Fibroblast of skin of left biceps (primary cell): ENCODE measurements at places on chromosomes 6 and 20.

DNA sequence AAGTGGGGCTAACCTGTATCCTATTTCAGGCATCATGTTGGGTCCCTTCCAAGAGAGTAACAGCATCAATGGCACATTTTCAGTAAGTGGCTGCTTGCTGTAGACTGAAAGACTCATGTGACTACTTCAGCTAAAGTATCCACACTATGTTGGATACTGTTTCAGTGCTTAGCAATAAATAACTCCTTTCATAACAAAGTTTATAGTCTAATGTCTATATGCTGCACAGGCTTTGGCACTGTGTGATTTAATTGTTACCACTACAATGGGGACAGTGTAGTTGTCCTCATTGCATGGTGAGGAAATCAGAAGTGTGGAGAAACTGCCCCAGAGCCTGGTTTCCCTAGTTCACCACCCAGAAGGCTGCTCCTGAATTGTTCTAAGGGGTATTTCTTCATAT, 318.0 kb upstream of the PTCHD4 start:
- no peak for DNase-seq

- DNase-seq = no peak
Measured at GRCh38 chr6:137700161-137700560, 166.9 kb upstream of the TNFAIP3 start.

DNA sequence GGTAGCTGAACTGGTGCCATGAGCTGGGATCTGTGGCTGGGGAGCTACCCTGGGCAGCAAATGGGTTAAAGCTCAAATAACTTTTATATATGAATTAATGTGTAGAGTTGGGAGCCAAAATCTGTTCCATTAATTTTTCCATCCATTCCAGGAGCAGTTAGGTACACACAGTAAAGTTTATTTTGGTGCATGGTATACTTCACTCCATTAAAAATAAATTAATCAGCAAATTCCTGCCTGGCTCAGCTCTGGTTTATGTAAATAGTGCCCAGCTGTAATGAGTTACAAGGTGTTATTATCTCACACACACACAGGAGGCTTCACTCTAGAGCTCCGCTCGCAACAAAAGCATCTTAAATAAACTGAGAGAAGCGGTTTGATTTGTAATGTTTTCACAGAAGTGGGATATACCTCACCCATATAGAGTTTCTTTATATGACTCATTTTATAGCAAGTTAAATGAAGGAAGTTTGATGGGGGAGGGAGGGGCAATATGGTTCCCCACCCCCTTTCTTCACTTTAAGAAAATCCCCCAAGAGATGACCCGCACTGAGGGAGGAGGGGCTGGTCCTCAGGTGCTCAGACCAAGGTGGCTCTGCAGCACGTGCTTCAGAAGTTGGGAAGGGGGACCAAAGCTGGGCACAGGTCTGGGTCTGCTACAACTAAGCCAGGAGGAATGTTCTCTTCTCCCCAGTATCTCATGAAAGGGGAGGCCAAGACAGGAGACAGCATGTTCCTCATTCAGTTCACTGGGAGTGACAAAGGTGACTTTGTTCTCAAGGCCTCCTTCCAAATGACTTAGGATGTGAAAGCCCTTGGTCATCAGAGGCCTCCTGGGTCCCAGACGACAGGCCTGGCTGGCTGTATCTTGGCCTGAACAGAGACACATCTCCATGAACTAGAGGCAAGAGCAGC, 10.5 kb upstream of the FAM83C start:
- DNase-seq = no peak

DNA sequence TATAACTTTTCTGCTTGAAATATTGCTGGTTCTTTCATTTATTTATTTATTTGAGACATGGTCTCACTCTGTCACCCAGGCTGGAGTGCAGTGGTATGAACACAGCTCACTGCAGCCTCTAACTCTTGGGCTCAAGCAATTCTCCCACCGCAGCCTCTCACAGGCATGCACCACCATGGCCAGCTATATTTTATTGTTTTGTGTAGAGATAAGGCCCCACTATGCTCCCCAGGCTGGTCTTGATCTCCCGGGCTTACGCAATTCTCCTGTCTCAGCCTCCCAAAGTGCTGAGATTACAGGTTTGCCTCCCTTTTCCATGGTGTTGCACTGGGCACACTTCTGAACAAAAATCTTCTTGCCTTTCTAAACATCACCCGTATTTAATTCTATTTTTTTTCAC, 39.1 kb upstream of the RNGTT start:
- DNase-seq = no peak

- no peak for DNase-seq
Measured at GRCh38 chr6:6916598-6916997, 191.2 kb upstream of the RREB1 start.

- no peak for DNase-seq
Measured at GRCh38 chr6:138025528-138025978, 81.7 kb downstream of the PERP start.

- DNase-seq = no peak
Measured at GRCh38 chr20:47063407-47063806, 168.8 kb downstream of the EYA2 start.

DNA sequence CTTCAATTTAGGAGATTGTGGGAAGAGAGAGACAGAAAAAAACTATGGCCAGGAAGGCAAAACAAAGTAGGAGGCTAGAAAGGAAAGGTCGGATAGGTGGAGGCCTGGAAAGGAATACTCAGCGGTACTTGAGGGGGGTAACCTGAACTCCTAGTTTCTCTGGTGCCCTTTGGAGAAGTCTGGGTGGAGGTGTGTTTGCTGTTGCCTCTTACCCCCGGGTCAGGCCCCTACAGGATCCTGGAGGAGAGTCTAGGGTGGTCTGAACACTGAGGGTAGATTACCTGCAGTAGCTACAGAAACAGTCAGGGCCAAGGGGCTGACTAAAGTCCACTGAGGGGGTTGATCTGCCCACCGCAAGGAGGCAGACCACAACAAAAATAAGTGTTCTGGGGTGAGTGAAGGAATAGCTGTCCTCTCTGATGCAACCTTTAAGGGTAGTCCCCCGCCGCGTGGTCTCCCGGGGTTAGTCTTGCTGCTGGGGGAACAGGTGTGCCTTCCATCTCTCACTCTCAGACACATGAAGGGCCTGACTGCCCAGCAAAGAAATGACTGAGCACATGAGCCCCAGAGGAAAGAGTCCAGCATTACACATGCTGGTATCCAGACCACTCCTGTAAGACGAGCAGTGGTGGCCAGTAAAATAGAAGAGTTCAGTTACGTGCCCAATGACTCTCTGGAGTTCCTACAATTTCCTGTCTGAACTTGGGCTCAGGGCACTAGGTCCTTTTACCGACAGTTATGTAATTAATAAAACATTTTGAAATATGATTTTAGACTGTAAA, 59.5 kb downstream of the MTHFD1L start:
- no peak for DNase-seq

- no peak for DNase-seq
Measured at GRCh38 chr6:164178679-164179332, 764.3 kb downstream of the QKI start.

DNA sequence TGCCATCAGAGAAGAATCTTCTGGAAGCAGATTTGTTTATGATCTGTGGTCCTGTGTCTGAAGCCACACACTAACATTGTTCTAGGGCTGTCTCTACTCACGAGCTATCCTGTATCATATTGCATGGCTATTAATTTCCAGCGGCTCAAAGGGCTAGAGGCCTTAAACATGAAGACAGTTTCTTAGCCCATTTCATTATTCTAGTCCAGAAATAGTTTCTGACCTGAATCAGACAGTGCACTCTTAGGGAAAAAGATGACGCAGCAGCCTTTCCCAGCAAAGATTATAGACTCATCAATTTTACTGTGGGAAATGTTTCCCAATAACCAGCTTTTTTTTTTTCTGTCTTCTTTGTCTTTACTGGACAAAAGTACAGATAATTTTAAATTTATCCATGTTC, 105.3 kb upstream of the SUPT3H start:
- peak; percentile 93 for DNase-seq

DNA sequence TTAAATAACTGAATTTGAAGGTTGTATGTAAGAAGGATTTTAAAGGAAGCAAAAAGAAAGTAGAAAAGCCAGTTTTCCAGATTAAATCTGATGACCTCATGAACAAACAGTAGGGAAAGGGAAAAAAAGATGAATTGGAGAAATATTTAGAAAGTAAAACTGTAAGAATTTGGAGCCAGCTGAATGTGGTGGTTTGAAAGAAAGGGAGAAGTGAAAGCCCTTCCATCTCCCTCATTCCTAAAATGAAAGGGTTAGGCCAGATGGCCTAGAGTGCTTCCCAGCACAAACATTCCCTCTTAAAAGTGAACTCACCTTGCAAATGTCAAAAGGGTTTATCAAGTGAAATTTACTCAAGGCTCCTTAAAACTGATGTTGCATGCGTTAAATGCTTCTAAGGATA, 139.3 kb upstream of the COL21A1 start:
- DNase-seq = no peak

- DNase-seq = no peak
Measured at GRCh38 chr6:68654134-68654533, 19.1 kb downstream of the ADGRB3 start.

GRCh38 chr6:7219310-7219709, 93.7 kb downstream of the SSR1 start:
- no peak for DNase-seq

DNA sequence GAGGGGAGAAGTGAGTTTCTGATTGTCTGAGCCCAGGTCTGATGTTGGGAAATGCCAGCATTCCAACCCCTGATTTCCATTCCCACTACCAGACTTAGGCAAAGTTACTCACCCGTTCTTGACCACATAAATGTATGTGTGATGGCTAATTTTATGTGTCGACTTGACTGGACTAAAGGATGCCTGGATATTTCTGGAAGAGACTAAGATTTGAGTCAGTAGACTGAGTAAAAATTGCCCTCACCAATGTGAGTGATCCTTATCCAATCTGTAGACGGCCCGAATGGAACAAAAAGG, 95.8 kb upstream of the TAB2 start:
- no peak for DNase-seq

DNA sequence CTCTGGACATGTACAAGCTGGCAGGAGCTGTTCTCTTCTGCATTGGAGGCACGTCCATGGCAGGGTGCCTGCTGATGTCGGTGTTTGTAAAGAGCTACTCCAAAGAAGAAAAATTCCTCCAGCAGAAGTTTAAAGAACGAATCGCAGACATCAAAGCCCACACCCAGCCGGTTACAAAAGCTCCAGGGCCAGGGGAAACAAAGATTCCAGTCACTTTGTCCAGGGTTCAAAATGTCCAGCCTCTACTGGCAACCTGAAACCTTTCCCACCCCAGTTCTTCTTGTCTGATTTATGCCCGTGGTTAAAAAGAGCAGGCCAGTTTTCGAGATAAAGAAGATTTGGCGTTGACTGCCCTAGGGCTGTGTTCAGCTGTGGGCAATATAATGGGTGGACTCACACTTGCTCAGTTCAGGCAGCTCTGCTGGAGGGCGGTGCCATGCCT, 19.7 kb downstream of the NRSN1 start:
- DNase-seq = no peak

GRCh38 chr6:139030228-139030963, 1.9 kb downstream of the ABRACL start:
- no peak for DNase-seq

DNA sequence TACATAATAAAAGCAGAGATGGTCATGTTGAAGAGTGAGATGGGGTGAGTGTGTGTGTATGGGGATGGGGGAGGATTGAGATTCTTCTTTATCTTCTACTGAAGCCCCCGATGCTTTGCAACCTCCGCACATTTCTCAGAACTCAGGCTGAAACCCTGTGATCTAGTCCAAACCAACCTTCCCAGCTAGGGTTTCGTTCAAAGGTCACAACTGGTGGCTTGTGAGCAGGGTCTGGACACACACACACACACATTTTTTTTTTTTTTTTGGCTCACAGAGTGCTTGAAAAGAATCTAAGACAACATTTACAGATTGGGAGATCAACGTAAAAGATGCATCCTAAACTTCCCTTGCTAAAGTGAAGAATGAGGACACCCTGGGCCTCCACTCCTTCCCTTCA, 225.0 kb upstream of the AGPAT4 start:
- DNase-seq = no peak

GRCh38 chr20:25454153-25454900, 46.9 kb downstream of the GINS1 start:
- no peak for DNase-seq

DNA sequence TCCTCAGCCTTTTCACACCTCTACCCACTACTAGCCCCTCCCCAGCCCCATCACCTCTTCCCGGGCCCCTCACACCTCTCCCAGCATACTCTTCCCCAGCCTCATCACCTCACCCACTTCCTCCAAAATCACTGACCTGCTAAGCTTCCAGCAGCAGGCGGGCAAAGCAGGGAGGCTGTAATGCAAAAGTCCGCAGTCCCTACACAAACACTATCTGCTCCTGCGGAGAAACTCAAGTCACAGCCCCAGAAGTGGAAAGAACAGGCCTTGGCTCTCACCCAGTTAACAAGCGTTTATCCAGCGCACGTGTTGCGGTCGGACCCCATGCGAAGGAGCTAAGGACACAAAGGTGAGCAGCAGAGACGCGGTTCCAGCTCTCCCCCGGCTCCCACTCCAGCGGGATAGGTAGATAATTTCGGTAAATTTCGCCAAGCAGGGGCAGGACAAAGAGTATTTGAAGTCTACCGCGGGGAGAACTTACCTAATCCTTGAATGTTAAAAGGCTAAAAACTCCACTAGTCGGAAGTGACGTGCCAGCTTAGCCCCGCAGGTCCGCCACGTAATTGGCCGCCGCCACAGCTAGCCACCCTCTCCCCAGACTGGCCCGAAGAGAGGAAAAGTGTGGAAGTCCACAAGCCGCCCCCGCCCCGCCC, 728 bp upstream of the TRIM39 start:
- DNase-seq = peak; percentile 5

DNA sequence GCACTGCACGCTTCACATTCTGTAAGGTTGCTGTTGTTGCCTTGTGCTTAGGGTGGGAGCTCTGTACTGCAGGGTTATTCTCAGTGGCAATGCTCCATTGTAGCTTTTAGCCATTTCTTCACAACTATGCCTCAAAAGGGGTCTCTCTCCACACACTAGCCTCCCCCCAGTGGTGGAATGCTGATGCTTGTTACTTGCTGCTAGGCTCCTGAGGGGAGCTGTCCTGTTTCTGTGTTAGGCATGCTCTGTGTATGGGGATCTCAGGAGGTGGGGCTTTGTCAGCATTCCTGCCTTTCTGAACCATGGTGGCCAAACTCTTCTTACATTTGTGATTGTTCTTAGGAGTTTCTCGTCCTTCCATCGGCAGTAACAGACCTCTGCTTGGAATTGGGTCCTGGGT, 18.8 kb downstream of the TMEM170B start:
- no peak for DNase-seq
